ENCODE measurements at places on chromosomes 7 and 10. TPM values are rescaled to one million over a fixed set of nuclear protein-coding genes. Genes with fewer than 3 reads are reported as not detected.

DNA sequence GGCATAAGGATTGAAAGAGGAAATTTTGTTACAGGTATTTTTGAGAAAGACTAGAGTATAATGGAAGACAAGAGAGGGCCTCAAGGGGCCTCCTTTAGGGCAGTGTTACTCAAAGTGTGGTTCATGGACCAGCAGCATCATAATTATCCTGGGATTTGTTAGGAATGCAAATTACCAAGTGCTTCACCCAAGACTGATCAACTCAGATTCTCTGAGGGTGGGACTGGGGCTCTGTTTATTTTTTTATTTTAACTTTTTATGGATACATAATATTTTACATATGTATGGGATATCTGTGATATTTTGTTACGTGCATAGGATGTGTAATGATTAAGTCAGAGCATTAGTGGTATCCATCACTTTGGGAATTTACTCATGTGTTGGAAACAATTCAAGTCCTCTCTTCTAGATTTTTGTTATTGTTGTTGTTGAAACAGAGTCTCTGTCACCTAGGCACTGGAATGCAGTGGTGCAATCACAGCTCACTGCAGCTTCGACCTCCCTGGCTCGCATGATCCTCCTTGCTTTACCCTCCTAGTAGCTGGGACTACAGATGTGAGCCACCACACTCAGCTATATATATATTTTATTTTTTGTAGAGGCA, 2.2 kb upstream of the KCTD7 start:
- no peak for DNase-seq

DNA sequence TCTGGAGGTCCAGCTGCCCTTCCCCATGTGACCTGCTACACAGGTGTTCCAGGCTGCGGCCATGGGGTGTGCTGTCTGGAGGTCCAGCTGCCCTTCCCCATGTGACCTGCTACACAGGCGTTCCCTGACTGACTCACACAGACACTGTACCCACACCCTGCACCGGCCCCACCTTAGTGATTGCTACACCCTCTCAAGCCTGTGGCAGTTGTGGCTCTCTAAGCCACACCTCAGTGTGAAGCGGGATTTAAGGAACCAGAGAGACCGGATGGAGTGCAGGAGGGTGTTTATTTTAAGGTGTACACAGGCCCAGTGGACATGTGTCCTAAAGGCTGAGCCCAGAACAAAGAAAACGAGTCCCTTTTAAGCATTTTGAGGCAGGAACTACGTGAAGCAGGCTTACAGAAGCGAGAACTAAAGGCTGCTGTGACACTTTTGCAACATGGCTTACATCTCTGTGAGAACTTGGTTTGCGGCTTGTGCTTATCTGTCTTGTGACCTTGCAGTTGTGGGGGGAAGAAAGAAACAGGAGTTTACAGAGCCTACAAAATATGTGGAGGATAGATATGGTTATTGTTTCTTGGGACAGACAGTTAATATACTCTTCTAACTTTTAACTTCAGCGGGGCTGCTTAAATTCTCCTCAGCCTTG, 326.4 kb downstream of the PAXIP1 start:
- DNase-seq: no peak

GRCh38 chr7:113633073-113633472, 285.7 kb downstream of the PPP1R3A start:
- DNase-seq: no peak

DNA sequence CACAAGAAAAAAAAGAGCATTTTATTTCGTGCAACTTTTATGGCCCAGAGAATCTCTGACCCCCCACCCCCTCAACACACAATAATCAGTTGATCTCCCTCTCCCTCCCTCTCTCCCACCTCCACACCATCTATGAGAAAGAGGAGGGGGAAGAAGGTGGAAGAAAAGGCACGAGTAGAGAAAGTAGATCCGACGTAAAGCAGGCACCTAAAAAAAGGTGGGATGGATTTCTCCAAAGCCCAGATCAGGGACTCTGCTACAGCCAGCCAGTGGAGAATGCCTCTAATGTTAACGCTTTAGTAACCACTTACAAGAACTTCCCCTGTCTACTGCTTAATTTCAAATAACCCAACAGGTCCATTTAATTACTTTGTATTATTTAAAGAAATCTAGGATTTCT, 24.4 kb downstream of the KMT2C start:
- DNase-seq: no peak

- no peak for DNase-seq
Measured at GRCh38 chr10:120328647-120329046, 128.4 kb upstream of the PLPP4 start.

- no peak for DNase-seq
Measured at GRCh38 chr7:105807448-105807762, 69.0 kb downstream of the ATXN7L1 start.

GRCh38 chr7:138838166-138838565, 40.2 kb upstream of the ATP6V0A4 start:
- no peak for DNase-seq

- DNase-seq: no peak
Measured at GRCh38 chr7:28988810-28989209, 30.7 kb upstream of the TRIL start.

DNA sequence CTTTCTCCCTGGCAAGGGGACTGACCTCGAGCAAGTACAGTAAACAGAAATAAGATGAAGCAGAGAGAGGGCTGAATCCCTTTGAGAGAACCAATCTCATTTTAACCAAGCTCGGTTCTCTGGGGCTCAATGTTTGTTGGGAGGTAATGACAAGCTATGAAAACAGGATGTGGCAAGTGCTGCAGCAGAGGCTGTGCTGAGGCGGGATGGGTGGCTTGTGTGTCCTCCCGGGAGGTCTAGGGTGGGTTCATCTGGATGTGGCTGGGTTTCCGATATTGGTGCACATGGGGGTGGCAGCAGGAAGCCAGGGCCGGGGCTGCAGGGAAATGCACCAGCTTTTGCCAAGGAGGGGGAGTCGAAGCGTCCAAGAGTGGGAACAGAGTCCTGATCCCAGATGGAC, 84.5 kb downstream of the AOAH start:
- DNase-seq: no peak

- DNase-seq: peak; percentile 45
Measured at GRCh38 chr7:141701489-141702046, 398 bp downstream of the DENND11 start.

- DNase-seq: no peak
Measured at GRCh38 chr7:117024811-117025210, 71.5 kb downstream of the ST7 start.

DNA sequence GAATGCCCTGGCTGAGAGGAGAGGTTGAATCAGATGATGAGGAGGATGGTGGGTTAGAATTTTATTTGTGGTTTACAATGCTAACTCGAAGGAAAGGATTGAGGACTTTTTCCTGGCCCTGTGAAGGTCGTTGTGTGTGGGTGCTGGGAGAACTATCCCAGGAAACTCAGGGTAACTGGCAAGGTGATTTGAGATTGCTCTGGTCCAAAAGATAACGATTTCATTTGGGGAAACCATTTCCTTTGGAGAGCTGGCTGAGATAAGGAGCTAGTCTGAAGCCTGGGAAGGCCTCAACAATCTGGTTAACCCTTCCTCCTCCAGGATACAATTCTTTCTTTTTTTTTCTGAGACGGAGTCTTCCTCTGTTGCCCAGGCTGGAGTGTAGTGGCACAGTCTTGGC, 33.0 kb downstream of the HK1 start:
- DNase-seq: no peak

DNA sequence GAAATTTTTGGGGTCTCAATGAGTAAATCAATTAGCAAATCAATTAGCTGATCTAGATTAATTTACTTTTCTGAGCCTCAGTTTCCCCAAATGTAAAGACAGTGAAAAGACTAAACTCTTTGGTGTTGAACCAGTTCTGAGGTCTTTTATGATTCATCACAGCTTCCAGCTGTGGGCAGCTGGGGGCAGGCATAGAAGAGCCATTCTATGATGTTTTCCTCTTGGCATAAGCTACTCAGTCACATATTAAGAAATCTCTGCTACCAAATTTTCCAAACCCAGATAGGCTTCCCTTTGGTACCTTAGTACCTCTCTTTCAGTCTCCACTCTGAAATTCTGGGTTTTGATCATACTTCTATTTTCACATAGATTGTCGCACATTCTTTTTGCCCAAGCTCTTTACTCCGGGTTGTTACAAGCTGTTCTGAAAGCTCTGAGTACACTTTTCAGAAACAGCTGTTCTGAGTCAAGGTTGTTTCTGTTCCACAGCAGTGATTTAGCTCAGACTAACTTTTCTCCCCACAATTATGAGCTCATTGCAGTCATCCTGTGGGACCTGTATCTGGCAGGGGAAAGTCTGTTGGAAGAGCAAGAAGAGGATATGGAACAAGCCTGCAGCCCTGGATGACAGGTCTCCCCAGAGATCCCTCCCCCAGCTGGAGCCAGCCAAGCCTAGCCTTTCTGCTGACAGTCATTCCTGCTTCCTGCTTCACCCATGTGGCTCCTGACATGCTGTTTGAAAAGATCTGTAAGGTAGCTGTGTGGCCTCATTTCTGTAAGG, 599.6 kb upstream of the GHITM start:
- DNase-seq: no peak

DNA sequence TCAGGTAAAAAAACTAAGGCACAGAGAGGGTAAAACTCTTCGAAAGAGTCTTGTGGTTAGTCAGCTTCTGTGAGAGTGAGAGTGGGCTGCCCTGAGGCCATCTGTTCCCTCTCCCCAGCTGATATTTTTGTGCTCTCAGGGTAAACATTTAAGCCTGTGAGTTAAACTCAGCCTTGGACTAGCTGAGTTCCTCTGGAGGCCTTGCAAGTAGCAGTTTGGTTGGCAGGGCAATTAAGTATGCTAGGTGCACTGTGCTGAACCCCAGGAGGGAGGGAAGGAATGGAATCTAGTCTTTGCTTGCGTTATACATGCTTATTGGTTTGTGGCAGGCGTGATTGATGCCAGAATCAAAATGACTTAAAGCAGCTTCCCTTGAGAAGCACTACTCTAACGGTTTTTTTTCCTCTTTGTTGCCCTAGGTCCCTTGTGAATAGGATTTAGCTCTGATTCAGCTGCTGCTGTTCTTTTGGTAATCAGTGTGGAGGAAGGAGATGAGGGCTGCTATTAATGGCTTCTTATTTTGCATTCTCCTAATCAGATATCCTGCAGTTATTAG, 140.2 kb downstream of the AUTS2 start:
- DNase-seq: no peak

DNA sequence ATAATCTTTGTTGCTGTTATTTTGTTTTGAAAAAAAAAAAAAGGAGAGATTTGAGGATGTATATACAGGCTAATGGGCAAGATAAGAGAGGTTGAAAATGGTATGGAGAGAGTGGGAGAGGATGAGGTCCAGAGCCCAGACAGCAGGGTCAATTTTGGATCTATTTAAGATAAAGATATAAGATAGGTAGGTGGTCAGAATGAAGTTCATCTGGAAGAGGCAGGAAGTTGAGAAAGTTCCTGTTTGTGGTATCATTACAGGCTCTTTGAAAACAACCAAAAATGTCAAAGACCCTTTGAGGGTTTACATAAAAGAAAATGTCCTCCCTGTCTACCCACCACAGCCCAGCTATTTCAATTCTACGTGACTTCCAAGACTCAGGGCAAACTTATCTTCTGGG, 7.5 kb downstream of the CEP41 start:
- DNase-seq: no peak

- no peak for DNase-seq
Measured at GRCh38 chr7:93945756-93946535, 24.4 kb downstream of the GNG11 start.

- DNase-seq: no peak
Measured at GRCh38 chr7:104469166-104469820, 140.9 kb downstream of the LHFPL3 start.

DNA sequence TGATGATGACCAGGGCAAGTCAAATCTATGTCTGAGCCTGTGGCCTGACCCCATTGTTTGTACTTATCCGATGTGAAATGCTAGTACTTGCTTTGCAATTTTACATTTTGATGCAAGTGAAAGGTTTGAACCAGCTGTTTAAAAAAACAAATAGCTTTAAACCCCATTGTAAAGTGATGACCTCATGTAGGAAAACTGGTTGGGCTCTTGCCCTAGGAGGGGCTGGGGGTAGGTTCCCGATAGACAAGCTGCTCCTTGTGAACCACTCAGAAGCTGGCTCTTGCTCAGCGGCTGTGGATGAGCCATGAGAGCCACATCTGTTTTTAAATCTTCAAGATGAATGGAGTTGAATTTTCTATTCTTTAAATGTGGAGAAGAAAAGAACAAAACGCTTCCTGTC, 185.3 kb downstream of the WDR11 start:
- DNase-seq: no peak

DNA sequence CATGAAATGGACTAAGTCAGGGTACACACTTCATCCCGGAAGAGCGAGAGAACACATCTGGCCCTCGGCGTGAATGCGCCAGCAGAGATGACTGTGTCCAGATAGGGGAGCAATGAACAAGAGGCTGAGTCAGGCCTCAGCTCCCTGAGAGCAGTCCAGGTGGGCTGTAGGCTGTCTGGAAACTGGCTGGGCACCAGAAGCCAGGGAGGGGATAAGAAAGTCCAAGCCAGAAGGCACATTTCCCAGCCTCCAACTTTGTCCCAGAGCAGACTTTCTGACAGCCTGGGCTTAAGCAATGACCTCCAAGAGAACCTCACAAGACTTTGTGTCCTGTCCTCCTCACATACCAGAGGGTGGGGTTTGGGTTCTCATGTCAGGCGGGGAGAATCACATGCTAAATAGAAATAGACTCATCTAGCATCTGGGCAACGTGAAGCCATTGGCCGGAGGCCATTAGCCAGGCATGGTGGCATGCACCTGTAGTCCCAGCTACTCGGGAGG, 157.2 kb downstream of the ARHGAP12 start:
- no peak for DNase-seq

GRCh38 chr10:95818668-95819067, 62.7 kb downstream of the ENTPD1 start:
- DNase-seq: no peak

TBXAS1 gene
- total RNA-seq: 2.2 TPM

CHN2 gene
- not detected for total RNA-seq

BTBD16 gene
- total RNA-seq: 0.37 TPM

ZNF488 gene
- 18.1 TPM for total RNA-seq

TRIP6 gene
- 91.4 TPM for total RNA-seq

MGMT gene
- 28.1 TPM for total RNA-seq

AKR1C2 gene
- total RNA-seq: 1,997 TPM

AS3MT gene
- 0.22 TPM for total RNA-seq

CNPY1 gene
- total RNA-seq: not detected

LRWD1 gene
- total RNA-seq: 57.9 TPM

TDRD1 gene
- total RNA-seq: not detected

FAM25A gene
- total RNA-seq: 11.4 TPM

SLC39A12 gene
- total RNA-seq: not detected

BCAP29 gene
- total RNA-seq: 58.3 TPM

HSPA12A gene
- 11.3 TPM for total RNA-seq

SCRN1 gene
- 94.4 TPM for total RNA-seq

All from PC-9 (cell line).